ENCODE measurements at places on chromosomes 1 and 21. TPM values are rescaled to one million over a fixed set of nuclear protein-coding genes. Genes with fewer than 3 reads are reported as not detected.
A peak's percentile ranks its signal among the peaks of the same experiment; 100 is the strongest.

- DNase-seq: no peak
These were observed 6.5 kb downstream of the PTP4A2 start for GRCh38 chr1:31931593-31932225.

GRCh38 chr21:44531606-44532564 is 8.1 kb downstream of the KRTAP10-1 start:
- DNase-seq: no peak

GRCh38 chr1:161736335-161736969 is 13.1 kb upstream of the DUSP12 start:
- DNase-seq: no peak

Gene DDAH1
- 50.9 TPM for total RNA-seq

Gene SEC16B
- 0.17 TPM for total RNA-seq

DNA sequence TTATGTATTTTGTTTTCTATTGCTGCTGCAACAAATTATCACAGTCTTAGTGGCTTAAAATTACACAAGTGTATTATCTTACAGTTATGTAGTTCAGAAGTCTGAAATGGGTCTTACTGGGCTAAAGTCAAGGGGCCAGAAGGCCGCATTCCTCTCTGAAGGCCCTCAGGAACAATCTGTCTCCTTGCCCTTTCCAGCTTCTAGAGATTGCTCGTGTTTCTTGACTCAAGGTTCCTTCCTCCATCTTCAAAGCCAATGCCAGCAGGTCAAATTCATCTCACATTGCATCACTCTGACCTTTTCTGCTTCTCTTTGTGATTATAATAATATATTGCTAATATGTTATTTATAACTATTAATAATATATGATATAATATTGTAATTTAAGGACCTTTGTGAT is 97.1 kb downstream of the DIRAS3 start:
- no peak for DNase-seq

DNA sequence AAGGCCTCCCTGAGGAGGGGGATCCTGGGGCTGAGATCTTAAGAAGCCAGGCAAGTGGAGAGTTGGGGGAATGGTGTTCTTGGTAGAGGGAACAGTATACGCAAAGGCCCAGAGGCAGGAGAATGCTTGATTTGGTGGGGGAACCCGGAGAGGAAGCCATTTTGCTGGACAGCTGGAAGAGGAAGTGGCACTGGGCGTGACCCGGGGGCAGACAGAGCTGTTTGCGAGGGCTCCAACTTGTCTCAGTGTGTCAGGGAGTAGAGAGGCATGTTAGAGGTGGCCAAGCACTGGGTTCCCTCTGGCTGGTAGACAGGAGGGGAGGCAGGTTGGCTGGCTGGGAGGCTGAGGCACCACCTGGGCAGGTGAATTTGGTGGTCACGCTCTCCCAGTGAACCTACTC is 96.3 kb upstream of the ACTL8 start:
- DNase-seq: no peak

DNA sequence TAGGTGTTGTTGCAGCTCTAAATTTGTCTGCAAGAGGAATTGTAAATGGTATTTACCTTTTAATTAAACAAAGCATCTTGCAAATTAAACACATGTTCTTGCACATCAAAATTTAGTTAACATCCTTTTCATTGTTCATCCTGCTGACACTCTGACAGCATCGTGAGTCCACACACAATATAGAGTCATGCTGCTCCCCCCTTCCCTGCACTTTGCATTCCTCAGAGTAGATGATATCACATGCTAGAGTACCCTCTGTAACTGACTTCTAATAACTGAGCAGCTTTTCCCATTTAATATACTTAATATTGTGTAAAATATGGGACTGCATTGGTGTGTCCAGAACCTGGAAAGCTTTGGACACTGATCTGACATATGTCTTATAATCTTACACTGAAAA is 138.8 kb upstream of the DPYD start:
- no peak for DNase-seq

Gene SAMD13
- total RNA-seq: 0.94 TPM

DNA sequence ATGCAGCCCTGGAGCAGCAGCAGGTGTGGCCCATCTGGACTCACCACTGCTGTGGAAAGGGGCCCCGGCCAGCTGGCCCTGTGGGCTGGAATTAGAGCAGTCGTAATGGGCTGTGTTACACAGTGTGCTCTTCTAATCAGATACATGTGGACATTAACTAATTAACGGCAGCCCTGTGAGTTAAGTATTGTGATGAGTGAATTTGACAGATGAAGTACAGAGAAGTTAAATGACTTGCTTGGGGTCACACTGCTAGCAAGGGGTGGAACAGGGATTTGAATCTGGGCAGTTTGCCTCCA is 58.6 kb downstream of the MDM4 start:
- DNase-seq: no peak

DNA sequence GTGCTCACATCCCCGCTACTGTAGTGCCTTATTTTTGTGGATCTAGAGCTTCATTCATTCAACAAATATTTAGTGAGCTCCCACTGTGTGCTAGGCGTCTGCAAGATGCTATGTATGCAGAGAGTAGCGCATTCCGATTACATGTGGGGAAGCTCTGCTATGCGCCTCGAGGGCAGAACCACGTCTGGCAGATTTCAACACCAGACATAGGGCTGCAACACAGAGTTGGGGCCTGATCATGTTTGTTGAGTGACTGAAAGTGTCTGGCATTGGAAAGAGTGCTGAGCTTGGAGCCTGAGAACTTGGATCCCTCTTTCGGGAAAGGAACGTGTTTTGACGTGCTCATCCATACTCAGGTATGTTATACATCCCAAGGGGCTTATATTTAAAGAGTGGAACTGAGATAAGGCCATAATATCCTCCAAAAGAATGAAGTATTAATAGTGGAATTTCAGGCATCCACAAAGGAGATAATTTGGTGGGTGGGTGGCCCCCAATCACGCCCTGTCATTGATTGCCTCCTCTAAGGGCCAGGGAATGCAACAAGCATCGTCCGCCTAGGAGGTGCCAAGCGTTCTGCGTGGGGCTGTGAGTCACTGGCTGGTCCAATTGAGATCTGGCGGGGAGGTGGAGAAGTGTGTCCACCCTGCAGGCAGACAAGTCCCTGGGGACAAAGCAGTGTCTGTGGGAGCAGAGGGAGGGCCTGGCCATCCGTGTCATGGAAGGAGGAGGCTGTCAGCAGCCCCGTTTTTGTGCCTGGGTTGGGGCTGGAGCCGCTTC is 62.8 kb upstream of the ZBTB40 start:
- no peak for DNase-seq

Gene SPATA46
- total RNA-seq: not detected

DNA sequence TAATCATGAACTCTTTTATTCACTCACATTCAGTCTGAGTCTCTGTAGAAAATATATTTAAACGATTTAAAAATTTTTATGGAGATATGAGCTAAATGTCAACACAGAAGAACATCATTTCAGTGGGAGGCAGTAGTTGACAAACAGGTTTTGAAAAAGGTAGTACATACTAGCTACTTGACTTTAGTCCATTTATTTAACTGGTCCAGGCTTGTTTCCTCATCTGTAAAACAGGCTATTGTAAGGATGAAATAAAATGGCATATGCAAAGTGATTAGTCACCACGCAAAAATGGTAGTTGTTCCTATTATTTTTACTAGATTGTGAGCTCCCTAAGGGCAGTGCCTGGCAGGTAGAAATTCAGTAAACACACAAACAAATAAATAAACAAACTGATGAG is 75.2 kb downstream of the NTPCR start:
- no peak for DNase-seq

GRCh38 chr1:17393230-17393629 is 21.2 kb downstream of the PADI6 start:
- DNase-seq: no peak

GRCh38 chr1:19860418-19860817 is 21.8 kb upstream of the OTUD3 start:
- no peak for DNase-seq

DNA sequence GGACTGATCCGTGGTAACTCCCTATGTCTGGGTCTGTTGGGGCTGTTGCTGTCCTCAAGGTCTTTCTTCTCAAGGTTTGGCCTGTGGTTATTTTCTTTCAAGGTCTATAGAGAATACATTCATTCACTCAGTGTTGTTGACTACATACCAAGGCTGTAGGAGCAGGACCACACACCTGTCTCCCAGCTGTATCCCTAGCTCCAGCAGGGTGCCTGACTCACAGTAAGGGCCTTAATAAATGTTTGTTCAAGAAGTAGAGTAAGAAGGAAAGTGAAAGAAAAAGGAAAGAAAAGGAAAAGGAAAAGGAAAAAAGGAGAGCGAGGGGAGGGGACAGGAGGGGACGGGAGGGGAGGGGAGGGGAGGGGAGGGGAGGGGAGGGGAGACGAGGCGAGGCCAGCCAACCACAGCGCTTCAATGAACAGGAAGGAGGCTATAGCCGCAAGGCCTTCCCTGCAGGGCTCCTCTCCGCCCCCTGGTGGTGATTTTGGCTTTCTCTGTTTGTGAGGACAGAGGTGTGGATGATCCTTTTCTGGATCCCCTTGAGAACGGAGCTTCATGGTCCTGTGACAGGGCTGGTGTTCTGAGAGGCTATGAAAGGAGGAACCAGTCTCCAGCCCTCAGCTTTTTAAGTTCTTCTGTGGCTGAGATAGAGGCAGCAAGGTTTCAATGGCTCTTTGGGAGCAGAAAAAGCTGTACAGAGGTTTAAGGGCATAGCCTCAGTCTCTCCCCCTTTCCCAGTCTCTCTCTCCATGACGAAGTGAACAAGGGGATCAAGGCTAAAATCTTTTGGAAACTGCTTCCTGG is 30.6 kb upstream of the LCE5A start:
- no peak for DNase-seq

DNA sequence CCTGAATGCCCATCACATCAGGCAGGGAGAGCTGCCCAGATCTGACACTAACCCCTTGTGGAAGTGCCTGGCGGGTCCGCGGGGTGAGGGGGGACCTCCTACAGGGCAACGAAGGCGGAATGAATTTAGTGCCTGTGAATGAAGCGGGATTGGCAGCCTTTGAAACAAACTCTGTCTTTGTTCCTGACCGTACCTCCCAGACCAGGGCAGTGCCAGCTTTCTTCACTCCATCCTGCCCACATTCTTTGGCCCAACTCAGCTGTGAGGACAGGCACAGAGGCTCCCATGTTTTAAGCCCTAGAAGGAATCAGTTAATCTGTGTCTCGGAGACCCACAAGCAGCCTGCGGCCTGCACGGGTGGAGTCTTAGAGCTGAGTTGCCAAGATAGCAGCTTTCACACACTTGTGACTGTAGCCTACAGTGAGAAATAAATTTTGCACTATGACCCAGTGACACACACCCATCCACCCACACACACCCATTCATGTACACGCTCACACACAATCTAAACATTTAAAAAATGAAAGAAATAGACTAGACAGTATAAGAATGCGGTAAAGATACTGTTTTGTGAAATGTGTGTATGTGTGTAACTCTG is 60.1 kb upstream of the USP24 start:
- no peak for DNase-seq

Gene BGLAP
- not detected for total RNA-seq

Gene WDR26
- total RNA-seq: 22.2 TPM

- DNase-seq: no peak
These were observed 1.0 kb downstream of the TMEM51 start for GRCh38 chr1:15154480-15155036.

DNA sequence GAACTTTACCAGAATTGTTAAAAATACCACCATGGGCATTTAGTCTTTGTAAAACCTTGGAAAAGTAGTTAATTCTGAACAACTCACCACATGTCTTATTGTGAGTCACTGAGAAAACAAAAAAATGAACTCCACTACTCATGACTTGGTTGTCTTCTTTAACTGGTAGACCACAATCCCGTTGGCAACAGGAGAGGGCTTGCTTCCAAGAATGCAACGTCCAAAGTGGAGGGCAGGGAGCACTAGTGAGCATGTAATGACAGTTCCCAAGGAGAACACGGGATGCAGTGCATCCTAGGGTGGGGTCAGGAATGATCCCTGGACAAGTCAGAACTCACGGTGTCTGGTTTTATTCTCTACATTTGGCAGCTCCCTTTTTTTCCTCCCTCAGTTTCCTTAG is 15.2 kb upstream of the HMCN1 start:
- DNase-seq: peak; percentile 89

Gene LRRC38
- not detected for total RNA-seq

DNA sequence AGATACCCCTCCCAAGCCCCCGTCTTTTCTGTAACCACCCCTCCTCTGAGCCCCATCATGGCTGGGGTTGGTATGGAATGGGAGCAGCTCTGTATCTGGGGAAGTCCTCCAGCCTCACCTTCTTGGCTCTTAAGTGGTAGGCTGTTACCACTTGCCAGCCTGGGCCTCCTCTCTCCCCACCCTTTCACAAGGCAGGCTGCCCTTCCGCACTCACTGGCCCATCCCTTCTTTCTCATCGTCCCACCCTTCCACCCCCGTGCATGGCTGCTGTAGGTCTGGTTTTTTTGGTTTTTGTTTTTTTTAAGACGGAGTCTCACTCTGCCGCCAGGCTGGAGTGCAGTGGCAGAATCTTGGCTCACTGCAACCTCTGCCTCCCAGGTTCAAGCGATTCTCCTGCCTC is 5.2 kb downstream of the CYB561D1 start:
- no peak for DNase-seq

DNA sequence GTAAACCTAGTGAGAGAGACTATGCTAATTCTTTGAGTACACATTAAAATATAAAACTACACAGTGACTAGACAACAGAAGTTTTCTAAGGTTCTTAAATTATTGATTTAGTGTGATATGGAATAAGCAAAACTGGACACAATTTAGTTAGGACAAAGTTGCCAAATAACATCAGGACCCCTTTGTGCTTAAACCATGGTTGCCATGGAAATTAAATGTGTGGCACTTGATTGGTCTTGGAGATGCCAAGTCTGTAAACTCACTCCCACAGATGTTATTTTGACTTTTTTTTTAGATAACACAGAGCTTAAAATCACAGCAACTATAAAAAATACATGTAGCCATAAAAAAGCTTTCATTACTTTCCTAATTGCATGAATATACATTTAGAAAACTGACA is 234.6 kb downstream of the BRINP3 start:
- DNase-seq: no peak

GRCh38 chr21:36419241-36419640 is 34.0 kb downstream of the CHAF1B start:
- DNase-seq: no peak

DNA sequence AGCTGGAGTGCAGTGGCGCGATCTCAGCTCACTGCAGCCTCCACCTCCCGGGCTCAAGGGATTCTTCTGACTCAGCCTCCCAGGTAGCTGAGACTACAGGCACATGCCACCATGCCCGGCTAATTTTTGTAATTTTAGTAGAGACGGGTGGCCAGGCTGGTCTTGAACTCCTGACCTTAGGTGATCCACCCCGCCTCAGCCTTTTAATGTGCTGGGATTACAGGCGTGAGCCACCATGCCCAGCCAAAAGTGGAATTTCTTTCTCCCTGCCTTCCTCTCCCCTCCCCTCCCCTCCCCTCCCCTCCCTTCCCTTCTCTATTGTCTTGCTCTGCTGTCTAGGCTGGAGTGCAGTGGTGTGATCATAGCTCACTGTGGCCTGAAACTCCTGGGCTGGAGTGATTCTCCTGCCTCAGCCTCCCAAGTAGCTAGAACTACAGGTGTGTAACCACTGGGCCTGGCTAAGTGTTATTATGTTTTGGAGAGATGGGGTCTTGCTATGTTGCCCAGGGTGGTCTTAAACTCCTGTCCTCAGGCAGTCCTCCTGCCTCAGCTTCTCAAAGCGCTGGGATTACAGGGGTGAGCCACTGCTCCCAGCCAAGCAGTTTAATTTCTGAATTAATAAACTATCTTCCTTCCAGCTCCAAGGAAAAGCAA is 10.0 kb upstream of the MACF1 start:
- DNase-seq: no peak

Gene F3
- 246 TPM for total RNA-seq

Gene CENPF
- 80.5 TPM for total RNA-seq

GRCh38 chr21:34956416-34957316 is 92.4 kb downstream of the RUNX1 start:
- DNase-seq: no peak
